ENCODE measurements at places on chromosomes 12 and 14.

GRCh38 chr14:55701638-55702037 is 121.6 kb downstream of the KTN1 start:
- no peak for DNase-seq

GRCh38 chr14:103739793-103740501 is 24.3 kb downstream of the ZFYVE21 start:
- no peak for DNase-seq

- DNase-seq: no peak
Observed at GRCh38 chr12:64065881-64066451, 156.1 kb downstream of the KICS2 start.

DNA sequence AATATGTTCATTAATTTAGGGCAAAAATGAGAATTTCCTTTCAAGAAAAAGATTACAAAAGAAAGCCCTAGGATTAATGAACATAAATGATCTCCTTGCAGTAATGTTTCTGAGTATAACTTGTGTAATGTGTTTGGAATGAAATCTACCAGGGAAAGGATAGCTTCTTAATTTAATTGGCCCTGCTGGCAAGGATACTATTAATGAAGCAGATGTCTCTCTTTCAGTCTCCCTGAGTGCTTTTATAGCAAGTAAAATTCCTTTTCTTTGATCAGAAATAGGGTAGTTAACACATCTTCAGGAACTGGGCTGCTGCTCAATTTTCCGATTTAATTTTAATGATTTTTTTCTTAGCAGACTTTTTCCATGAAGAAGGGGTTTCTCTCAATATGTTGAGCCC is 379.4 kb upstream of the PDE3A start:
- no peak for DNase-seq

DNA sequence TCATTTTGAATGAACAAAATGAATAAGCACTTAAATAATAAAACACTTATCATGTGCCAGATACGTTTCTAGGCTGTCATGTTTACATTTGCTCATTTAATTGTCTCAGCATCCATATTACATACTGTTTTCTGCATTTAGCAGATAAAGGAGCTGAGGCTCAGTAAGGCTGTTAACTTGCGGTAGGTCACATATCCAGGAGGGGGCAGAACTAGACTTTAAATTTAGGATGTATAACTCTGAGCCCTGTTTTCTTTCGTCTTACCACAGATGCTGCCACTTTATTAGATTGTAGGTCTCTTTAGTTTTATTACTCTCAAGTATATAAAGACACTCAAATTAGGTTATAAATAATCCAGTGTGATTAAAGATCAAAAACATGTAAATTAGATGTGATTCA is 17.7 kb downstream of the IRAK4 start:
- peak; percentile 34 for DNase-seq

GRCh38 chr12:9331218-9331626 is 123.0 kb upstream of the PZP start:
- DNase-seq: peak; percentile 76

- DNase-seq: no peak
Observed at GRCh38 chr14:75092698-75093097, 23.3 kb downstream of the ZC2HC1C start.

DNA sequence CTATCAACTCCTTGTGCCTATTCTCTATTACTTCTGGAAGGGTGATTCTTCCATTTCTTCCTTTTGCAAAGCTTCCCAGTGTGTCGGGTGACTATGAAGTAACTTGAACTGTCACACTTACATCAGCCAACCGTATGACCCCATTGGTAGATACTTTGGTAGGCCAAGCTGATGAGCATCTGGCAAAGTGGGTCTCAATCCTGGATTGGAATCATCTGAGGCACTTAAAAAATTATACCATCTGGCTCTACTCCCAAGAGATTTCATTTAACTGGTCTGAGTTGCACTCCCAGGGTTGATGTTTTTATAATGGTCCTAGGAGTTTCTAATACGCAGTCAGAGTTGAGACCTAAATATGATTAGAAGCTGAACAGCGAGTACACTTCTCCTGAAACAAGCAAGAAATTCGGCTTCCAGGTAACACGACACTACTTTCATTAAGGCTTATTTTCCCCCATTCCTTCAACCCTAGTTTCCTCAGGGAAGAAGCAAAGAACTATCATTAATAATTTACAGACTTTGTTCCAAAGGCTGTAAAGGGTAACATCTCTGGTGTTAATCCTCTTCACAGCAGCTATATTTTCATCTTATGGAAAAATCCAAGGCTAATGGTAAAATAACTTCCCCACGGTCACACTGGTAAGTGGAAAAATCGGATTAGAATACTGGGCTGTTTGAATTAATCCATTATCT is 76.8 kb downstream of the PDE6H start:
- DNase-seq: no peak

DNA sequence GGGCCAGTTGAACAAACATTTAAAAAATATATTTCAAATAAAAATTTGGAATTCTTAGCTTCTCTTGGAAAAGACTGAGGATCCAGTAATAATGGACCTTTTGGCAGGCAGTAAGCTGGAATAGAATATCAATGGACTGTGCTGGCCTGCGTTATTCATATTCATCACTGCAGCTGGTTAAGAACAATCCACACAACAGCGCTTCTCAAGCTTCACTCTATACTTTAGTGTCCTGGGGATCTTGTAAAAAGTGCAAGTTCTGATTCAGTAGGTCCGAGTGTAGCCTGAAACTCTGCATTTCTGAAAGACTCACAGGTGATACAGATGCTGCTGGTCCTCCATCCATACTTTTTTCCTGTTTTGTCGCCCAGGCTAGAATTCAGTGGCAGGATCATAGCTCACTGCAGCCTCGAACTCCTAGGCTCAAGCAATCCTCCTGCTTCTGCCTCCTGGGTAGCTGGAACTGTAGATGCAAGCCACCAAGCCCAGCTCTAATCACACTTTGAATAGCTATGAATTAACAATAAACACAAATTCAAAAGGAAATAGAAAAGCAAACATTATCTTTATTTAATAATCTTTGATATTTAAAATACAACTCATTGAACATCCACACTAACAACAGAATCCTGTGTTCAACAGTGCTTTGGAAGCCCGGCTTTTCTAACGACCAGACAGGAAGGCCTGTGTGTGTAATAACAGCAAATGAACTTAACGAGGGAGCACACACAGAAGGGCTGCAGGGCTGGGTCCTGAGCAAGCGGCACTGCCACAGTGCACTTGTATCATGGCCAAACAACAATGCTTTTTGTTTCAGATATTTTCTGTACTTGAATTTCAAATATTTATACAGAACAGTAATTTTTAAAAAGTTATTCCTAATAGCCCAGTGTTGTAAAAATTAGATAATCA is 18.4 kb upstream of the TRIP11 start:
- DNase-seq: no peak

- no peak for DNase-seq
Observed at GRCh38 chr12:83150465-83151189, 463.9 kb downstream of the TMTC2 start.

DNA sequence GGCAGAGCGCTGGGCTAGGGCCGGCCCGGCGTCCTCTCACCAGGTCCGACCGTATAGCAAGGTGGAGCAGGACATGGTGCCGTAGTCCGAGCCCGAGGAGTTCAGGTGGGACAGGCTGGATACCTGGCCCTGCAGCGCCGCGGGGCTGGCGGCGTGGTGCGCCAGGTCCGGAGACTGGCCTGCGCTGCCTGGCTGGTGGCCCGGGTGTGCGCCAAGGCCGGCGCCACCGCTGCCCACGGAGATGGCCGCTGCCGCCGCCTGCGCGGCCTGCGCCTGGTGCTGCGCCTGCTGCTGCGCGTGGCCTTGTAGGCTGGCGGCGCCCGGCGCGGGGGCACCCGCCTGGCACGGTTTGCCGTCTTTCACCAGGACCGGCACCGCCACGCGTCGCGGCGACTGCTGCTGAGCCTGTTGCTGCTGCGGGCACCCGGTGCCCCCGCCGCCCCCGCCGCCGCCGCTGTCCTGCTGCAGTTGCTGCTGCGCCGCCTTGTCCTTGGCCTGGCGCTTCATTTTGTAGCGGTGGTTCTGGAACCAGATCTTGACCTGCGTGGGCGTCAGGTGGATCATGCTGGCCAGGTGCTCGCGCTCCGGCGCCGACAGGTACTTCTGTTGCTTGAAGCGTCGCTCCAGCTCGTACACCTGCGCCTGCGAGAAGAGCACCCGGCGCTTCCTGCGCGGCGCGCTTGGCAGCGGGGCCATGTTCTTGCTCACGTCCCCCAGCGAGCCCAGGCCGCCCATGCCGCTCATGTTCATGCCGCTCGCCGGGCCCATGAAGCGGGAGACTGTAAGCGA is 2.6 kb downstream of the NKX2-1 start:
- DNase-seq: no peak

DNA sequence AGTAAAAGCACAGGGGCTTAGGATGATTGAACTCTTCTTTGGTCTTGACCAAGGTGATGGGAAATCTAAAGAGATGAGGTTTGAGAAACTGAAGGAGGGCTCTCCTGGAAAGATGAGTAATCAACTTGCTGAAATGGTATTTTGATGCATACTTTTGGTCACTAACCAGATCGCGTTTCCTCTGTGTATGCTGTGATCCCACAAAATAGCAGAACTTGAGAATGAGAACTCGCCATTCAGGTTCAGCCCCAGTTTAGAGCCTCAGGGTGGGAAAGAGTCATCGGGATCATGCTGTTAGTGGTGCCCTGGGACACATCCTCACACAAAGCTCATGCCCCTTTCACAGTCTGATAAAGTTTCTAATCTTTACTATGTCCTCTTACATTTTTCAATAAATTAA is 488.8 kb downstream of the ETNK1 start:
- DNase-seq: no peak

DNA sequence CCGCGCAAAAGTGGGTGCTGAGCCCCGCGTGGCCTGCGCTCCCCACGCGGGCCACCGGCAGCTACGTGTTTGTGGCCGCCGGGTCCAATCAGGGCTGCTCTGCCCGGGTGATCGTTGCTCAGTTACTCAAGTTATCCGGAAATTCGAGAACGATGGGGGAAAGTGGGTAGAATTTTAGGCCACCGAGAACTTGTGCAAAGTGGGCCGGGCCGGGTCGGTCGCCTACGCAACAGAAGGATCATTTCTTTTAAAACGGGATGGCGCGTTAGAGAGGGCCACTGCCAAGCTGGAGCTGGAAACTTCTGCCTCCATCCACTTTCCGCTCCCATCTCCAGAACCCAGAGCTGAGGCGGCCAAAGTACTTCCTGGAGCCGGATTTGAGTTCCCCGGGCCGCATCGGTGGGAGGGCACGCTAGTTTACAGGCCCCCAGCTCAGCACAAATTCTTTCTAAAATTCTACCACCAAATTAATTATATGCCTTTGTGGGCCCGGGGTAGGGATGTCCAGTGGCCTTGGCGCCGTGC is 3.5 kb downstream of the RFX4 start:
- no peak for DNase-seq

- no peak for DNase-seq
Observed at GRCh38 chr14:54652188-54652587, 85.3 kb downstream of the SAMD4A start.

DNA sequence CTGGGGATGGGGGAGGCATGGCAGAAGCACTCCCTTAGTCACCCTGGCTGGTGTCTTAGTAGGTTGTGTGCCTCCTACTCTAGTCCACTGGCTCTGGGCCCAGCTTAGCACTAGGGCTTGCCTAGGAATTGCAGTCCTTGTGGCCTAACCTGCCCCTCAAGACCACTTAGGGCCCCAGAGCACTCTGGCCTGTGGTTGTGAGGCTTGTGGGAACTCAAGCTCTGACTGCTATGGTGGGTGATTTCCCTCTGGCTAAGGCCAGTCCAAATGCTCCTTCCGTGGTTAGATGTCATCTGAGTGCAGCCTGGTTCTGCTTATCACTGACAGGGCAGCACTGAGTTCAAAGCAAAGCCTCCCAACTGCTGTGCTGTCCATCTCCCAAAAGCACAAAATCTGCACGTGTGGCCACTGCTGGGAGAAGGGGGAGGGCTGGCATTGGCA is 20.2 kb downstream of the FGD4 start:
- no peak for DNase-seq
